ENCODE measurements at places on chromosomes 2 and 18.
A peak's percentile ranks its signal among the peaks of the same experiment; 100 is the strongest.

- peak; percentile 74 for DNase-seq
Measured at GRCh38 chr2:204145263-204145751, 208.7 kb downstream of the ICOS start.

GRCh38 chr2:181319286-181319685, 137.9 kb upstream of the ITGA4 start:
- no peak for DNase-seq

DNA sequence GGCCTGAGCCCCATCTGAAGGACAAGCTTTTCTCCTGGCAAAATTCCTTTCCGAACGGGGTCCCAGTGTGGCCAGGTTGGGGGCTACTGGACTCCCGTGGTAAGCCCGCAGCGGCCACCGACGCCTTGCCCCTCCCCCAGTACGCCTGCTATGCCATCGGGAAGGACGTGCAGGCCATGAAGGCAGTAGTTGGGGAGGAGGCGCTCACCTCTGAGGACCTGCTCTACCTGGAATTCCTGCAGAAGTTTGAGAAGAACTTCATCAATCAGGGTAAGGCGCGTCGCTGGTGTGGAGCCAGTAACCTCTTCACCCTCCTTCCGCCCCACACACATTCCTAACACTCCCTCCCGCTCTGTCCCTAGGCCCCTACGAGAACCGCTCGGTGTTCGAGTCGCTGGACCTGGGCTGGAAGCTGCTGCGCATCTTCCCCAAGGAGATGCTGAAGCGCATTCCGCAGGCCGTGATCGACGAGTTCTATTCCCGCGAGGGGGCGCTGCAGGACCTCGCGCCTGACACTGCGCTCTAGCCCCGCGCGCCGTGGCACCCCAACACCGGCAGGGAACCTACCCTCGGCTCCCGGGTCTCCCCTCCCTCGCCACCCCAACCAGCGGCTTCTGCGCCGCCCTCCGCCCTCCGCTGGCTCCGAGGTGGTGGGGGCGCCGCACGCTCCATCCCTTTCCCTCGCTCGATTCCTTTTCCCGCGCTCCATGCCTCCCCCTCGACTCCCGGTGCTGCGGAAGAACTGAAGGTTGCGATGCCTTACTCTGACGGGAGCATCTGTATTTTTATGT, 13.6 kb upstream of the ANKRD53 start:
- peak; percentile 88 for DNase-seq

DNA sequence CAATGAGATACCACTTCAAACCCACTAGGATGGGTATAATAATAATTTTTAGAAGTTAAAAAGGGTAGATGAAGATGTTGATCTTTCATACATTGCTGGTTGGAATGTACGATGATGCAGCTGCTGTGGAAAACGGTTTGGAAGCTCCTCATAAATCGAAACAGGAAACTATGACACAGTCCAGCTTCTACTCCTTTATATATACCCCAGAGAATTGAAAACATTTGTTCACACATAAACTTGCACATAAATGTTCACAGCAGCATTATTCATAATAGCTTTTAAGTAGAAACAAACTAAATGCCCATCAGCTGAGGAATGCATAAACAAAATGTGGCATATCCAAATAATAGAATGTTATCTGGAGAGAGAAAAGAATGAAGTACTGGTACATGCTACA, 95.0 kb downstream of the STRADB start:
- no peak for DNase-seq

- peak; percentile 41 for DNase-seq
Measured at GRCh38 chr18:50203801-50204604, 9.1 kb upstream of the MYO5B start.

DNA sequence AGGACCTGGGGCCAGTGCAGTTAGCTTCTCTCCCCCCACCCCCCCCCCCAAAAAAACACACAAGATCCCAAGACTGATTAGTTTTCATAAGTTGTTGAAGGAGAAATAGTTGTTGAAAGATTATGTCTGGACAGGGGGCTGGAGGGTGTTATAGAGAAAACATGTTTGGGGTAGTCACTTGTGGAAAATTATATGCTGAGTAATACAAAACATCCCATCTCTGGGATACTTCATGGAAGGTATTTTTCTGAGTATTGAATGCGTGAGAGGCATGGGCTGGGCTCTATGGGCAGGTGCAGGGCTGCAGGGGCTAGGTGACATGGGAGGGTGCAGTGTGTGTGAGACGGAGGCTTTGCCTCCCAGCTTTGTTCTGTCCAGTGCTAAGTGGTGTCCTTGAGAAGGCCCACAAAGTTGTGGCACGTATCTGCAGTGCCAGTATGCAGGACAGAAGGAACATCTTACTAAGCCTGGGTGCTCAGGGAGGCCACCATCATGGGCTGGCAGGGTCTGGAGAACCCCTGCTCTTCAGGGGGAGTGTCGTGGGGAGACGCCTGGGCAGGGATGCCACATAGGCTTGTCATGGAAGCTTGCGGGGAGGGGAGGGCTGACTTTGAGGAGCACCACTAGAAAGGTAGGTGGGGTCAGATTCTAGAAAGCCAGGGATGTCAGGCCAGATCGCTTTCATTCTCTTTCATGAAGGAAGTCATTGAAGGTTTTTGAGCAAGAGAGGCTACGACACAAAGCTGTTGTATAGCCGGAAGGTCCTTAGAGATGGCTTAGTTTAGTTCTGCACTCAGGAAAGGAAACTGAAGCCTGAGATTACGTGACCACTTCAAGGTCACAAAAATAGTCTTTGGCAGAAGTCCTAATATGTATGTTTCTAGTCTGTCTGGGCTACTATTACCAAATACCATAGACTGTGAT, 232.0 kb downstream of the LDLRAD4 start:
- DNase-seq = no peak

DNA sequence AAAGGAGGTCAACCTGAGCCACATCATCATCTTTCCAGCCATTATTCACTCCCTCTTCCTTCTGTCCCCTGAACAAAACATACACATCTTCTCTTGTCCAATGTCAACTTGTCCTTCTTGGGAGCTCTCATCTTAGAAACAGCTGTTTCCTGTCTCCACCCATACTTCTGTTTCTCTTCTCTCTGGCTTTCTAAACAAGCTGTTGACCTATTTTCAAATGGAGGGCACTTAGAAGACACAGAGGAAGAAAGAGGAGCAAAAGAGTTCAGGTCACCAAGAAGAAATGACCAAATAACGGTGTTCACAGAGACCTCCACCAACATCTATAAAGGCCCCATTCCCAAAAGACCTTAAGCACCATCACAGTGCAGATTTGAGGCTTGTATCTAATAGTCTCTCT, 355.9 kb upstream of the HNRNPA3 start:
- DNase-seq = no peak

- no peak for DNase-seq
Measured at GRCh38 chr18:45439851-45440645, 175.2 kb upstream of the SLC14A2 start.

GRCh38 chr18:58666176-58666575, 5.1 kb upstream of the MALT1 start:
- DNase-seq = no peak

GRCh38 chr2:234794866-234795265, 157.0 kb upstream of the SH3BP4 start:
- DNase-seq = no peak

DNA sequence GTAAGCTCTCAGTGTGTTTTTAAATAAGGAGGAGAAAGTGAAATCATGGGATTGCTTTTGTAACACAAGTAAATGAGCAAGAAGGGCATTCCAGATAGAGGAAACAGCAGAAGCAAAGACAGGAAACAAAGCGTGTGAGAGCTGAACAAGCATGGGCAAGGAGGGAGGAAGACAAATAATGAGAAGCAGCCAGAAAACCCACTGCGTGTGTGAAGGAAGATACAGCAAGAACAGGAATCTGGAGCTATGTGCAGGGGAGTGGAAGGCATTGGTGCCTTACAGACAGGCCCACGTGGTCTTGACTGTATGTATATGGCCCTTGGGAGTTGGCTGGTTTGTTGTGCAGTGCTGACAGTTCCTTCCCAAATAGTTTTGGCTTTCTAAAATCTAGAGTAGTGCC, 88.6 kb downstream of the AAK1 start:
- no peak for DNase-seq

DNA sequence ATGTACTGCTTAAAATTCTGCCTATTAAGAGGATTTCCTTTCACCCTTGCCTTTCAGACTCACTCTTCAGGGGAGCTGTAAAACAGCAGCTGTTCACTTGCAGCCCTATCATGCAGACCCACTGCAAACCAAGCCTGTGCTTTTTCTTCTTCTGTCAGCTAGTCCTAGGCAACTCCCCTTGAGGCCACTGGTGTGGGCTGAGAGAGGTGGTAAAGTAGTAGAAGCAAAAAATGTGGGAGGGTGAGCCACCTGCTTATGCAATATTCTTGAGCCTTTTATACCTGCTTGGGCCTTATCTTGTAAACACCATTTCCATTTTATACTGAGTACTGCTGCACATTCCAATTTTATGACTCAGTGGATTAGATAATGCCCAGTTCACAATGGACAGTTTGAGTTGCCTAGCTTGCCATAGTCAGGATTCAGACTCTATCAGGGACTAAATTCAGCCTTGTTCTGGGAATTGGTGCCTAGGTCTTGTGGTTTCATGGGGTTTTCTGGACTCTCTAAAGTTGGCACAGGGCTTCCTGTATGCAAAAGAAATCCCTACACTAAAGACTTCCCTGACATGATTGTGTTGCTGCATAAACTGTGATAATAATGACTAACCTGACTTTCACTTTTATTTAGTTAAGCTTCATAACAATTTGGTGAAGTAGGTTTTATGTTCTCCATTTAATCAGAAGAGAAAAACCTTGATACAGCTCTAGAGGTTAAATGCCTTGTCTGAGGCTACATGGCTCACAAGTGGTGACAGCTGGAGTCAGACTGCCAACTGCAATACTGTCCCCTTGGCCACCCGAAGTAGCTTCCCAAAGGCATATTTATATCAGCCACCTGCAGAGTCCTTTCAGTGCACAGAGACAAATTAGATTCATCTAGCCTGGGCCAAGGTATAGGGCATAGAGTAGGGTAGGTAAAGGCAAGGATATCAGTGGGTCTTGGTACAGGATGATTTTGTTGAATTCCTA, 47.4 kb upstream of the KDM3A start:
- DNase-seq = no peak

DNA sequence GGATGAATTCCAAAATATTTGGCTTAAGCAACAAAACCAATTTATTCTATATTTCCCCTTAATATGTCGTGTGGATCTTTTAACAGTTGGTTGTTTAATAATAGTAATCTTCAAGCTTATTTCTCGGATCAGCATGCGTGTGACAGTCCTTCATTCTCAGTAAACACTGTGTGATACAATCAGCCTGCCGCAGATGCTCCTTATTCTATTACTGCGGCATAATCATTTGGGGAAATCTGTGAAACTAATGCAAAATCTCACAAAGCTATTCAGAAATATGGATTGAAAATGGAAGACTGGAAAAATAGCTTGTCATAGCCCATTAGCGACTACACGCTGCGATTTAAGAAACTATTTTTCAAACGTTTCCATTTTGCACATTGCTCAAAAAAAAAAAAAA, 36.9 kb downstream of the LINC00305 start:
- DNase-seq = no peak

GRCh38 chr2:179876266-179876665, 14.9 kb upstream of the ZNF385B start:
- no peak for DNase-seq

GRCh38 chr2:231094736-231095346, 30.0 kb downstream of the HTR2B start:
- no peak for DNase-seq

GRCh38 chr2:64268330-64269048, 124.3 kb upstream of the PELI1 start:
- no peak for DNase-seq

DNA sequence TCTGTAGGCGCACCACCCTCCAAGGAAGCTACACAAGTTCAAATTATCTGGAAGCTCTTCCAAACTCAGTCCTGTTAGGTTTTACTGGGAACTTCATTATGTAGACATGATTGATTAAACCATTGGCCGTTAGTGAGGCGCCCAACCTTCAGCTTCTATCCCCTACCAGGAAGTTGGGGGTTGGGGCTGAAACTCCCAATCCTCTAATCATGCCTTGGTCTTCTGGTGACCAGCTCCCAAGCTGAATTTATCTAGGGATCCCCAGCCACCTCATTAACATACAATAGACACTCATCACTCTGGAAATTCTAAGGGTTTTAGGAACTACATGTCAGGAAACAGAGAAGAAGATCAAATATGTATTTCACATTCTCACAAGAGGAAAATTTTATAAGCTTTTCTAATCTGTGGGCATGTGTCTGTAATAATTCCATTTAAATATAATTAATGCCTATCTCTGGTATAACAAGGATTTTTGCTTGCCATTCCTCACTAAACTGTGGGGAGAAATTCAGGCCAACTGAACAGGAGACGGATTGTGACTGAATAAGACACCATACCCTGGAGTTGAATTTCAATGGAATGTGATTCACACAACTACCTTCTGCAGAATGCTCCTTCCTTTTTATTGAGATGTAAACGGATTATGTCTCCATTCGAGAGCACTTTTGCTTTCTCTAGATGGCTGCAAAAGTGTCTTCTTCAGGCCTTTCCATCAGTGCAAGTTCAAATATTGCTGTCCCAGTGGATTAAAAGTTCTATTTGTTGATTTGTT, 328.6 kb downstream of the LRRTM1 start:
- DNase-seq = no peak

DNA sequence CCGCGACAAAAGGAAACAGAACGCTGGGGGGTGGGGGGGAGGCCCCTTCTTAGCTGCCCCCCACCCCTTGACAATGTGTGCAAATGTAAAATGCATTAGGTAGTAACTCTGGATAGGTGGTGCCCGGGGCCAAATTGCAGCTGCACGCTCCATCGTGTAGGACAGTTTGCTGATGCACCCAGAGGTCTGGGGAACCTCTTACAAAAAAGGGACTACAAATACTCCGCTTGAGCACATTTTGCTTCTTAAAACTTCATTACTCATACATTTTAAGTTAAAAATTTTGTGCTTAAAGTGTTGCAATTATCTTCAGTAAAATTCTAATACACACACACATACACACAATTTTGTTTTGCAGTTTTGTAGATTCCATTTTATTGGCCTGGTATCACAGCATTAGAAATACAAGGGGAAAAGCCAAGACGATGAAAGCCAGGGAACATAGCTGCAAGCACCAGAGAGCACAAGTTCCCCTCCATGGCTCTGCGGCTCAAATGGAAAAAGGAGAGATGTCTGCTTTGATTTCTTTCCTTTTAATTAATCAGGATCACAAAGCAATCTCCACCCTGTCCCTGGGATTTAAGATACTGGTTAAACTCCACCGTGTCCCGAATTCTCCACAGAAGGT, 582.1 kb downstream of the ZEB2 start:
- peak; percentile 53 for DNase-seq

GRCh38 chr2:159561242-159561641, 55.1 kb downstream of the BAZ2B start:
- no peak for DNase-seq

DNA sequence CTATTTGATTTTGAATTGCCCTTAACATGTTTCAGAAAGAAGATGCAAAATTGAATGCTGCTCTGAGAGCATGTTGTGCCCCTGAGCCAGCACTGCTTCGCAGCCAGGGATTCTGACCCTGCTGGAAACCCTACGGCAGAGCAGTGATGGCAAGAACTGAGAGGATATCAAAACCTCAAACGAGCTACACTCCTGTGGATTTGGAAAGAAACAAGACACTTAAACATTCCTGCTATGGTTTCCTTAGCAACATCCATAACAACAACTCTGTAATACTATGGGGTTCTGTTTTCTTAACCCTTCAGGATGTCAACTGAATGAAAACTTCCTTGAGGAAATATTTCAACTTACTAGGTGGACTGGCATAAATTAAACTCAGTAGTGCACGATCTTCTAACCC, 649.1 kb downstream of the NYAP2 start:
- DNase-seq = no peak

- DNase-seq = no peak
Measured at GRCh38 chr2:37560241-37560848, 111.1 kb downstream of the CDC42EP3 start.
